Breast epithelium (tissue), 4 donors: ENCODE measurements at places on chromosomes 3 and 15. TPM values are rescaled to one million over a fixed set of nuclear protein-coding genes. Genes with fewer than 3 reads are reported as not detected.

The SH2D7 gene
- not detected for total RNA-seq

The SLC24A5 gene
- not detected for total RNA-seq

The BTLA gene
- total RNA-seq: 0.80 TPM

The TM4SF1 gene
- total RNA-seq: 290 TPM

The GP9 gene
- total RNA-seq: not detected

The CPNE9 gene
- not detected for total RNA-seq

The WDR49 gene
- 0.80 TPM for total RNA-seq

The RHOV gene
- not detected for total RNA-seq

The ERICH6 gene
- 0.29 TPM for total RNA-seq

The DUOXA2 gene
- 0.33 TPM for total RNA-seq

The ZNF502 gene
- 9.5 TPM for total RNA-seq

The NMNAT3 gene
- 17.3 TPM for total RNA-seq

GRCh38 chr3:4350789-4351163 lies 47.6 kb downstream of the SETMAR start:
- H3K27me3 ChIP-seq: no peaks in the 10 kb centered on the region
- peak overlapping the region; percentile 4 for H3K27ac ChIP-seq
- no peaks in the 10 kb centered on the region for H3K36me3 ChIP-seq
- no peak for DNase-seq
- H3K4me1 ChIP-seq: no peaks in the 10 kb centered on the region
- peak overlapping the region; percentile 38 for H3K4me3 ChIP-seq

GRCh38 chr3:14137445-14137844 lies 12.6 kb downstream of the TMEM43 start:
- no peak overlapping the region for H3K4me3 ChIP-seq
- peaks cover 8% of the 10 kb centered on the region for H3K36me3 ChIP-seq
- no peak for DNase-seq
- H3K27me3 ChIP-seq: no peaks in the 10 kb centered on the region
- H3K4me1 ChIP-seq: no peaks in the 10 kb centered on the region
- no peak overlapping the region for H3K27ac ChIP-seq

- DNase-seq: peak; percentile 51
- H3K4me1 ChIP-seq: no peaks in the 10 kb centered on the region
- H3K4me3 ChIP-seq: no peak overlapping the region
- no peaks in the 10 kb centered on the region for H3K27me3 ChIP-seq
Measured at GRCh38 chr15:25543196-25543595, 104.4 kb upstream of the UBE3A start.

DNA sequence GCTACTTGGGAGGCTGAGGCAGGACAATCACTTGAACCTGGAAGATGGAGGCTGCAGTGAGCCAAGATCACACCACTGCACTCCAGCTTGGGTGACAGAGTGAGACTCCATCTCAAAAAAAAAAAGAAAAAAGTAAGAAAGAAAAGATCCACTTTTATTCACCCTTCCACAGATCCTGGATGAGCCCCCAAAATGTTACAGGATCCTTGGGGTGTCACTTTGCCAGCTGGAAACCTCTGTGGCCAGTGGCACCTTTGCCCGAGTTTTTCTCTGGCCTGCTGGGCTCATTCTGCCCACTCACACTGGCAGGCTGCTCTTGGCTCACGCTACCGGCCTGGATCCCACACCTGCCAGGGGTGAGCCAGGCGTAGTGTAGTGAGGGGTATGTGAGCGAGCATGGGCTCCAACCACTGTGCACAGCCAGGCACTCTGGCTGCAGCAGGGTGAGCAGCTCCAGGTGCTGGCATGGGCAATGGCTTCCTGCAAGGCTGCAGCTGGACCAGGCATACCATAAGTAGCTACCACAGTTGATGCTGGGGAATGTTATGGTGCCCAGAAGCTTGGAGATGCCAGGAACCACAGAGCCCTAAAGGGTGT lies 57.8 kb upstream of the C15orf39 start:
- no peaks in the 10 kb centered on the region for H3K36me3 ChIP-seq
- H3K27ac ChIP-seq: no peak overlapping the region
- no peaks in the 10 kb centered on the region for H3K27me3 ChIP-seq
- no peak for DNase-seq

DNA sequence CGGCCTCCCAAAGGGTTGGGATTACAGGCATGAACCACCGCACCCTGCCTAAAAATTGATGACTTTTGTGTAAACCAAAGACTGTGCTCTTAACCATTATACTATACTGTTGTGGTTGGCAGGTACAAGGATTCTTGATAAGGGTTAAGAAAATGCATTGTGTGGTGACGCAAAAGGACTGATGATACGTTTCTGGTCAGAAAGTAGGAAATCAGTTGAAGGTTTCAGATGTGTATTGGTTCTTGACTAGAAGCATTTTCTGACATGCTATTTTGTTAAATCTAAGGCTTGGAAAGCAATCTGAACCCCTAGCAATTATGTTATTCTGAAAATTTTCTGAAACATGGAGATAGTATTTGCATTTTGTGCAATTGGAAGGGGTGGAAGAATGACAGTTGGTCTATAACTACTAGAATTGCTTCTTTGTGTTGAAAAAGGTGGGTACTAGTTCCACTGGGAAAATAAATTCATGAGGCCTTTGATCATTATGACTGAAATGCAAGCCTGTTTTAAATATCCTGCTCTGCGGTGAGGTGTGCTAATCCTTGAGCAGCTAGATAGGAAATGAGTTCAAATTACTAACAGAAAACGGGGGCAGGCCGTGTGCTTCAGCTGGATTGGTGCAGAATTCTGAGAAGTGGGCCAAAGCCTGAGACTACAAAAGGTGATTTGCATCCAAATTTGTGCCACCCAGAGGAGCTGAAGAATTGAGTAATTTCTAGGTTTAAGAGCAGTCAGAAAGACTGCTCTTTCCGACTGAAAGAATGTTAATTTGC lies 66.0 kb upstream of the LRRFIP2 start:
- H3K27me3 ChIP-seq: no peaks in the 10 kb centered on the region
- H3K27ac ChIP-seq: no peak overlapping the region
- no peak overlapping the region for H3K4me3 ChIP-seq
- no peak for DNase-seq
- no peaks in the 10 kb centered on the region for H3K4me1 ChIP-seq

GRCh38 chr3:44030687-44031305 lies 210.9 kb upstream of the TOPAZ1 start:
- no peak overlapping the region for H3K27ac ChIP-seq
- no peaks in the 10 kb centered on the region for H3K36me3 ChIP-seq
- DNase-seq: no peak
- H3K4me3 ChIP-seq: no peak overlapping the region

DNA sequence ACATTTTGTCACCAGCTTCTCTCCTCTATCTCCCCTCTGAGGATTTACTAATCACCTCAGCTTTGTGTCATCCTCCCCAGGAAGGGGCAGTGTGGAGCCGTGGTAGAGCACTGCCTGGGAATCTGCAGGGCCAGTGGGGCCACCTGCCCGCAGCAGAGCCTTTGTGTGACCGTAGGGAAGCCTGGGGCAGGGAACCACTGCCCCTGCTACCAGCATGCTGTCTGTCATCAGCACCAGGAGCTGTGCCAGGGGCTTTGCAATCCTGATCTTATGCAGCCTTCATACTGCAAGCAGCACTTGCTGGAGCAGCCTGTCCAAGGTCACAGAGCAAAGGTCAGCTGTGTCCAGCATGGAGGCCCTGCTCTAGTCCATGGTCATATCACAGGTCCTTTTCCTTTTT lies 170.2 kb upstream of the IL12A start:
- no peak overlapping the region for H3K4me3 ChIP-seq
- H3K36me3 ChIP-seq: no peaks in the 10 kb centered on the region
- no peaks in the 10 kb centered on the region for H3K4me1 ChIP-seq
- no peaks in the 10 kb centered on the region for H3K27me3 ChIP-seq
- no peak for DNase-seq

DNA sequence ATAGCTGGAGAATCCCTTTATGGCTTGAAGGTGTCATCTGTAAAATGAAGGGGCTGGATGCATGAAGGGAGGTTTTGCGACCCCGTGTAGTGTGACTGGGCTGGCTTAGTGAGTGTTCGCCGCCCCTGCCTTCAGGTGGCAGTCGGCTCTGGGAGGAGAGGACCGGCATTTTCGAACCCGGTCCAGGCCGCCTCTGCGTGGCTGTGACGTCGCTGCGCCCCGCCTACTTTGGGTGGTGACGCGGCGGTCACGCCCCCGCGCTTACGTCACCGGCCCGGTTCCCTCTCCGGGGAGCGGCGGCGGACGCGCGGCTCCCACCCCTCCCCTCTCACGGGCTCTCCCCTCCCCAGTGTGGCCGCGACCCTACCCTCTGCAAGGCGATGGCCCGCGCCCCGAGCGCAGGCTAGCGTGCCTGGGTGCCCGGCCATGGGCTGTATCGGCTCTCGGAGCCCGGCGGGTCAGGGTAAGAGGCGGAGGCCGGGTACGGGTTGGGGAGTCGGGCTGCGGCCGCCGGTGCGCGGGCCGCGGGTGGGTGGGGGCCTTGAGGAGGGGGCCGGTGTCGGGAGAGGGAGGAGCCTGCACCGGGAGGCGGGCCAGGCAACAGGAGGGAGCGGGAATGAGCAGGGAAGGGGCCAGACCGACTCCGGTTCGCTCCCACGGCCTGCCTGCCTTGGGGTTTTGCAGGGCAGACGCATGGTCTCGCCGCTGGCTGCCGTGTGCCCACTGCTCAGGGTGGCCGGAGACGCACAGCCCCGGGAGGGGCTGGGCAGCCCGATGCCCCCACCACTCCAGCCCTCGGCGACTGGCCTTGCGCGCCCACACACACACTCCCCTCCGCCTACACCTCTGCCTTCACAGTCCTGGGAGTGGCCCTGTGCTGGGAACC lies 1.5 kb upstream of the FAM131A start:
- H3K4me3 ChIP-seq: peak overlapping the region; percentile 83
- H3K27me3 ChIP-seq: no peaks in the 10 kb centered on the region
- peak; percentile 85 for DNase-seq
- peaks cover 5% of the 10 kb centered on the region for H3K36me3 ChIP-seq
- peak overlapping the region; percentile 98 for H3K27ac ChIP-seq

- H3K4me1 ChIP-seq: no peaks in the 10 kb centered on the region
- H3K4me3 ChIP-seq: no peak overlapping the region
- no peak overlapping the region for H3K27ac ChIP-seq
- no peaks in the 10 kb centered on the region for H3K36me3 ChIP-seq
- H3K27me3 ChIP-seq: no peaks in the 10 kb centered on the region
Measured at GRCh38 chr3:106276755-106277612, 408.2 kb upstream of the CBLB start.

DNA sequence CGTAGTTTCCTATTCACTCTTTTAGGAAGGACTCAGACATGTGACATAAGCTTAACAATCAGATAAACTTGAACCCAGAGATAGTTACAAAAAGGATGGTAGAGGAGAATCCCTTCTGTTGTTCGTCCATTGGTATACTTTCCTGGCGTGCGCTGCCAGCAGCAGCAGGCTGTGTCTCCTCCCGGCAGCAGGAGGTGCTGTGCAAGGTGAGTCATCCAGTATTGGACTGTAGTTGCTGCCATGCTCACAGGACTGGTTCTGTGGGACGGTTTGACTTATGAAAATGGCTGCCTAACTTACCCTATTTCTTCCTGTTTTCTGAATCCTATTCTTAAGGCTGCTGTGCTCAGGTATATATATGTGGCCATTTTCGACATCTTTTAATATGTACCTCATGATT lies 253.4 kb upstream of the LRRC3B start:
- DNase-seq: no peak
- no peaks in the 10 kb centered on the region for H3K4me1 ChIP-seq
- no peaks in the 10 kb centered on the region for H3K36me3 ChIP-seq
- no peaks in the 10 kb centered on the region for H3K27me3 ChIP-seq
- no peak overlapping the region for H3K4me3 ChIP-seq

DNA sequence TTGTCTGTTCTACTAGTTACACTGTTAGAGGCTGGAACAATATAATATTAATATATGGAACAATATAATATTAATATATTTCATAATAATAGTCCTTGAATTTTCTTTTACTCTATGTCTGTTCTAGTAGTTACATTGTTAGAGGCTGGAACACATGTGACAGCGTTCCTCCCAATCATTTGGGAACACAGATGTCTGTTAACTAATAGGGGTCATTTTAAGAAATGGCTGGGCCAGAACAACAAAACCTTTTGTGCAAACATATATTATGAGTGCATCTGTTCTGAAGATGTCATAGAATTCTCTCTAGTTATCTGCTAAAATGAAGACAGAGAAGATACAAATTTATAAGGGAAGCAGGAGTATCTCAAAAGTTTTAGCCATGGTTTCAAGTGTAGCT lies 114.0 kb upstream of the PDZRN3 start:
- H3K27ac ChIP-seq: no peak overlapping the region
- no peaks in the 10 kb centered on the region for H3K27me3 ChIP-seq
- H3K4me3 ChIP-seq: no peak overlapping the region
- H3K36me3 ChIP-seq: no peaks in the 10 kb centered on the region
- H3K4me1 ChIP-seq: no peaks in the 10 kb centered on the region
- no peak for DNase-seq

- DNase-seq: no peak
- H3K27me3 ChIP-seq: no peaks in the 10 kb centered on the region
- H3K36me3 ChIP-seq: no peaks in the 10 kb centered on the region
- no peak overlapping the region for H3K27ac ChIP-seq
- no peak overlapping the region for H3K4me3 ChIP-seq
- no peaks in the 10 kb centered on the region for H3K4me1 ChIP-seq
Measured at GRCh38 chr3:5264093-5264600, 76.6 kb downstream of the EDEM1 start.

DNA sequence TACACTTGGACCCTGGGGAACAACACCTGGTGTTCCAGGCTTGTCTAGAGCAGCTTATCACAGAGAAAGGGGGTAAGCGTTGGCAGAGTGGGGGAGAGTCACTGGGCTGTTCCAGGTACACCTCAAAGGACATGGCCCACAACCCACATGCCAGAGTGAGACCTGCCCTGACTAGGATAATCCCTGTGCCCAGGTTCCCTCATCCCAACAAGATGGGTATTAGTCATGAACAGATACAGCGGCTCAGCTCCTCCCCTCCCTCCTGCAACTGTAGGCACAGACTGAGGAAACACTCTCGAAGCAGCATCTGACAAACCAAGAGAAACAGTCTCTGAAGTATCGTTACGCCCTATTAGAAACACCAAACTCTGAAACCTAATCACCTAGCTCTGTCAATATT lies 32.1 kb upstream of the RPS17 start:
- no peak overlapping the region for H3K4me3 ChIP-seq
- H3K4me1 ChIP-seq: no peaks in the 10 kb centered on the region
- no peak for DNase-seq
- H3K36me3 ChIP-seq: no peaks in the 10 kb centered on the region
- H3K27ac ChIP-seq: no peak overlapping the region

GRCh38 chr15:90914305-90915080 lies 11.4 kb downstream of the MAN2A2 start:
- no peaks in the 10 kb centered on the region for H3K4me1 ChIP-seq
- H3K4me3 ChIP-seq: no peak overlapping the region
- H3K36me3 ChIP-seq: peaks cover 20% of the 10 kb centered on the region
- H3K27ac ChIP-seq: no peak overlapping the region
- H3K27me3 ChIP-seq: no peaks in the 10 kb centered on the region
- no peak for DNase-seq

DNA sequence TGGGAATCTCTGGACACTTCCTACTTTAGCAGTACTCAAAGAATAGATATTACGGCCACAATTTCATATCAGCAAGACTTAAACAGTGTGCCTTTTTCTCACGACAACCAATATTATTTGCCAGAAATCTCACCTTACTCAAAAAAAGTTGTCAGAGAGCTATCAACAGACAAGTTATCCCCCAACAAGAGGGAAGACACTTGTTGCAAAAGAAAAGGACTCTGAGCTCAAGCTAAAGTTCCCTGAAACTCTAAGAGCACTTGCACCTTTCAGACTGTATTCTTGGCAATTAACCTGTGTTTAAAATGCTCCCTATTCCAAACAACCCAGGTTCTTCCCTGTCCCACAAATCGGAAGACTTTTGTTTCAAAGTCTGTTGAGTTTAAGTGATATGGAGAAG lies 4.5 kb downstream of the LRIG1 start:
- H3K4me1 ChIP-seq: peaks cover 19% of the 10 kb centered on the region
- H3K4me3 ChIP-seq: peak overlapping the region; percentile 99
- H3K36me3 ChIP-seq: no peaks in the 10 kb centered on the region
- DNase-seq: no peak
- H3K27ac ChIP-seq: peak overlapping the region; percentile 93
